ENCODE measurements at places on chromosomes 2 and 18. TPM values are rescaled to one million over a fixed set of nuclear protein-coding genes. Genes with fewer than 3 reads are reported as not detected.

The C2orf68 gene
- 16.2 TPM for total RNA-seq

The STARD6 gene
- total RNA-seq, result 1.3 TPM

The CRIM1 gene
- 102 TPM for total RNA-seq

The L3MBTL4 gene
- total RNA-seq, result not detected

DNA sequence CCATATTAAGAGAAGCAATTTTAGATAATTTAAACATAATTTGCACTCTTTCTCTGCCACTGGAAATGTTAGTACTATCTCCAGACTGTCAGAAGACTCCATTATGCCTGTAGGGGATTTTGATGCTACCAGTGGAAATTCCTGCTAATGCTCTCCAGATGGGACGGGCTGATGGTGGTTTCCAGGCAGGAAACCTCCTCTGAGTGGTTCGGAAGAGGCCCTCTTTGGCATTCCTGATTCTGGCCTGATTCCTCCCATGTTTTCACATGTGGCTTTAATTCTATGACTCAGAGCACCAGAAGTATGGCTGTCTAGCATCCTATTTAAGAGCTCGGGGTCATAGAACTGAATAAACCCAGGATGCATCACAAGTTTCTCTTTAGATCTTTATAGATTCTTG is 70.9 kb upstream of the ST6GAL2 start:
- DNase-seq, result peak; percentile 47

DNA sequence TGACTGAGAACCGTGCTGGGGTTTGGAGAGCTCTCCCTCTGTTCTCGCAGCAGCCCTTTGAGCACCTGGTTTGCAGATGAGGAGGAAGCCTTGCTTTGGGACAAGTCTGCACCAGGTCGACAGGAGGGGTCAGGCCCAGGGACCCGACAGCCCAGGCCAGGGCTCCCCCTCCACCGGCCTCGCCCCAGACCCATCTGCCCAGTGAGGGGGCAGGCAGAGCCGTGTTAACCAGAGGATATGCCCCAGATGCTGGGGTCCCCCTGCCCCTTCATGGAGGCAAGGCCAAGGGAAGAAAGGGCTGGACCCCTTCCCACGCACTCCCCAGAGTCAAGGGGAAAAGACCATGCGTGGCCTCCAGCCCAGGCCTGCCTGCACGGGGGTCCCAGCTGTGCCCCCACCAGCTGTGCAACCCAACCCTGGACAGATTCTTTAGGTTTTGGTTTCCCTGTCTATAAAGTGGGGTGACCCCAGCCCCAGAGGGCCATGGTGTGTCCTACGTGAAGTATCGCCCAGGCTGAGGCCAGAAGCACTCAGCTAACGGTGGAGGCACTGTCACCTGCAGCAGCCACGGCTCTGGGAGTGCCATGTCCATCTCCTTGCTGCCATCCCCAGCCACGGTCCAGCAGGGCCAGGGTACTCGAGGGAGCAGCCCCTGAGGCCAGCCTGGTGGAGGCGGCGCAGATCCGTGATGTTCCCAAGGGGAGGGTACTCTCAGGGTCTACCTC is 4.8 kb upstream of the SNED1 start:
- no peak for DNase-seq

- no peak for DNase-seq
These were observed 136.3 kb downstream of the TMEM163 start for GRCh38 chr2:134582547-134582899.

DNA sequence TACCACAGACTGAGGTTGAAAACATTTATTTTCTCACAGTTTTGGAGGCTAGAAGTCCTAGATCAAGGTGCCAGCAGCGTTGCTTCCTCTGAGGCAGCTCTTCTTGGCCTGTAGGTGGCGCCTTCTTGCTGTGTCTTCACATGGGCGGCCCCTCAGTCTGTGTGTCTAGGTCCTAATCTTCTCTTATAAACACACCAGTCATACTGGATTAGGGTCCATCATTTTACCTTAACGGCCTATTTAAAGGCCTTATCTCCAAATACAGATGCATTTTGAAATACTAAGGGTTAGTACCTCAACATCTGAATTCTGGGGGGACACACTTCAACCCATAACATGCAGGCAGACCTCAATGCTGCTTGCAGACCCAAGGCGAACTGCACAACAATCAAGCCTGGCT is 4.4 kb upstream of the RMC1 start:
- peak; percentile 70 for DNase-seq

GRCh38 chr2:134231965-134232340 is 21.9 kb upstream of the MGAT5 start:
- DNase-seq, result peak; percentile 10

GRCh38 chr2:167258712-167259111 is 370.4 kb downstream of the XIRP2 start:
- no peak for DNase-seq

DNA sequence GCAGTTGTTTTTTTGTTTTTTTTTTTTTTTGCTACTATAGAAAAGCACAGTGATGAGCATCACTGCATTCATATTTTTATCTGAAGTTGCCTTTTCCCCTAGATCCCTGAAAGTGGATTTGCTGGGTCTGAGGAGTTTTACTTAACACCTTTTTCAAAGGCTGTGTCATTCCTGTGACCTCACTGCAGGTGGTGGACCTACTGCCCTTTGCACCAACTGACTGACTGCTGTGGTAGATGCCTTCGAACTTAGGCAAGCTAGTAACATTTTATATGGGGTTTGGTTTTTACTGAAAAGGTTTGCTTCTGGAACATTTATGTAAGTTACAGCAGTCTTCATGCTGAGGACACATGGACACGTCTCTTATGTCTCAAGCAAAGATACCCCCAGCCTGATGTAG is 36.2 kb downstream of the SPTBN1 start:
- no peak for DNase-seq

- no peak for DNase-seq
These were observed 949 bp downstream of the MYOM1 start for GRCh38 chr18:3218819-3219218.

DNA sequence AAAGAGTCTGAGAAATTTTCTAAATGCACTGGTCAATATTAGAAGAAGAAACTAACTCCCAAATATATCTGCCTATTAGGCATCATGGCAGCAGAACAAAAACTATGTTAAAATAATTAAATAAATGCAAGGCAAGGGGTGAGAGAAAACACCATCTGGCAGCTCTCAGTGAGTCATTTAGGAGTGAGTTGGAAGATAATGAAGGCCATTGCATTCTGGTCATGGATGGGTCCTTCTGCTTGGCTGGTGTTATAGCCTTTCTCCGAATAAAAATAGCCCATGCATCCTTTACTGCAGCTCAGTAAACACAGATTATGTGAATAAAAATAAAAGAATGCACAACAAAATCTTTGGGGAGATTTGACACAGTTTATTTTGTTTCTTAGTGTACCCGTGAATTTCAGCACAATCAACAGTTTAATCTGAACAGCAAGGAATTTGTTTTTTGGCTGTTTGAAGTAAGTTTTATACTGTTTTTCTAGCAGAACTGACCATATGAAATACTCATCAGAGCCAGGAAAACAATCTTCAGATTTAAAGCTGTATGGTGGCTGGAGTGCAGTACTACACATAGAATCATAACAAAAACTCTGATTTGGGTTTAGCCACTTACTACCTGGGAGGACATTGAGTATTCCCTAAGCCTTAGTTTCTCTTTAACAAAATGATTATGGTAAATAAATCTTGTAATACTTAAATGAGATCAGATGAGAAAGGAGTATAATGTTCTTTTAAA is 225.1 kb upstream of the ITGA4 start:
- DNase-seq, result peak; percentile 2

- DNase-seq, result peak; percentile 38
These were observed 8.5 kb upstream of the CELF4 start for GRCh38 chr18:37574113-37574512.

GRCh38 chr2:65025453-65026123 is 30.6 kb upstream of the CEP68 start:
- DNase-seq, result no peak

Data from MG63 (cell line).